ENCODE measurements at places on chromosomes 12 and 14.

GRCh38 chr14:88882236-88882635 is 57.8 kb downstream of the TTC8 start:
- no peak for DNase-seq

- DNase-seq: no peak
These were observed 24.3 kb downstream of the HIF1A start for GRCh38 chr14:61719344-61720293.

- DNase-seq: no peak
These were observed 15.6 kb downstream of the MVK start for GRCh38 chr12:109589240-109589590.

DNA sequence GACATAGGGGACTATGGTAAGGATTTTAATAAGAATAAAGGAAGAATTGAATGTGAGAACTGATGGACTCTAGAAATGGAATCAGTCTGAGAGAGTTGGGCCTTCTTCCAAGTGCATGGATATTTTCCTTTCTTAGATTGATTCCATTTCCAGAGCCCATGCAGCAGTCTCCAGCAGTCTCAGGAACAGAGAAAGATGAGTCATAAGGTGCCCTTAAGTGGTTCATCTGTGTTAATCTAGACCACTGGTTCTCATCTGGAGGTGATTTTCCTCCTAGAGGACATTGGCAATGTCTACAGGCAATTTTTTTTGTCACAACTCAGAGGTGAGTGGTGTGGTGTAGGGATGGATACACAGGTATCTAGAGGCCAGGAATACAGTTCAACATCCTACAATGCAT is 25.9 kb downstream of the TRIM9 start:
- DNase-seq: no peak

DNA sequence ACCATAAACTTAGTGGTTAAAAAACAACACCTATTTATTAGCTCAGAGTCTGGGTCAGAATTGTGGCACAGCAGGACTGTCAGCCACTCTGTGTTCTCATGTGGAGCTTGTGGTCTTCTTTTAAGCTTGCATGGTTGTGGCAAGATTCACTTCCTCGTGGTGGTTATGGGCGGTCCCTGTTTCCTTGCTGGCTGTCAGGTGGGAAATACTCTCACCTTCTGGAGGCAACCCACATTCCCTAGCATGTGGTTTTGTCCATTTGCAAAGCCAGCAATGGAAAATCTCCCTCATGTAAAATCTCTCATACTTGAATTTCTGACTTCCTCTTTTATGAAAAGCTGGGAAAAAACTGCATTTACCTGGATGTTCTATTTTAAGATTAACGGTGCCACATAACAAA is 229.8 kb downstream of the ALX1 start:
- peak; percentile 17 for DNase-seq

- no peak for DNase-seq
These were observed 17.7 kb downstream of the PLEKHG3 start for GRCh38 chr14:64721899-64722298.

DNA sequence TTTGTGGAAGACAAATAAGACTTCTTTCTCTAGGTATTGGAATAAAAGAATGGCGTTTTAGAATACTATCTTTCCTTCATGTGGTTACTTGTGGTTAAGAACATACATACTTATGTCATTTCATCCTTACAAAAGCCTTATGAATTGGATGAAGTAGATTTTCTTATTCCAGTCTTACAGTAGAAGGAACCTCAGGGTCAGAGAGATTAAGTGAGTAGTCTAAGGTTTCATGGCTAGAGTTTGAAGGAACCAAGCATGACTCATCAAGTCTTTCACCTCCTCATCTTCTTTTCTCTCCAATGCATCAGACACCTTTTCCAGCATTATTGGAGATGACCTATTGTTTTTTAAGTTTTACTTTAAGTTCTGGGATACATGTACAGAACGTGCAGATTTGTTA is 92.9 kb upstream of the NEDD1 start:
- peak; percentile 32 for DNase-seq
